SW 1271 (cell line): ENCODE measurements at places on chromosomes 7 and 10.

DNA sequence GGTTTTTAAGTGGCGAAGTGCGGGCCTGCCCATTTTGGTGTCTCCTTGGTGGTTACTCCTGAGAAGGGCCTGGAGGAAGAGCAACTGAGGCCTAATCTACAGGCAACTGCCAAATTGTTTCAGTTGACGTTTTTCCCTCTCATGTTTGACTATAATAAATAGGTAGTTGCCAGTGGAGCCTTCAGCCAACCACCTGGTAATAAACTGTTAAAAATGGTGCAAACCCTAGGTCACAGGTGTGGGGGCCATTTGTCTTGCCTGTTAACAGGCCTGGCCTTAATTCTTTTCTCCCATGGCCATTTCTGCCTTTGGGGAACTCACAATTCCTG, 3.7 kb downstream of the IKZF1 start:
- DNase-seq, result no peak

GRCh38 chr7:7718492-7718891, at the start of gene RPA3:
TSS of gene RPA3 (minus strand) at chr7:7718607. CDS start at chr7:7640418, 78,189 bp downstream.
- no peak for DNase-seq

GRCh38 chr7:29877196-29877595, 70.9 kb downstream of the WIPF3 start:
- DNase-seq, result peak; percentile 3

DNA sequence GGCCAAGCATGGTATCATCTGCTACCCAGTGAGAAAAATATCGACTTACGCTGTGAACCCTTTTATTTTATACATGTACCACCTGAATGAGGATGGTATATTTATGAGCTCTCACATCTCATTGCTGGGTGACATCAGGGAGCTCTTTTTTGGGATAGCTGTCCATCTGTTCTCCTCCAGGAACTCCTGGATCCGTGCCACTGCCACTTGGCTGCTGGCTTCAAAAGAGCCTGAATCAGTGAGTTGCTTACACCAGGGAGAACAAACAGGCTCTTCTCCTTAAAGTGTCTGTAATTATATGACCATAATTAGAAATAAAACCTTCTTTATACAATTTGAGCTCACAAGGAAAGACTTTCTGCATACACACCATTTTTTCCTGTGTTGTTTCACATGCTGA, 106.2 kb downstream of the KAT6B start:
- DNase-seq, result no peak

DNA sequence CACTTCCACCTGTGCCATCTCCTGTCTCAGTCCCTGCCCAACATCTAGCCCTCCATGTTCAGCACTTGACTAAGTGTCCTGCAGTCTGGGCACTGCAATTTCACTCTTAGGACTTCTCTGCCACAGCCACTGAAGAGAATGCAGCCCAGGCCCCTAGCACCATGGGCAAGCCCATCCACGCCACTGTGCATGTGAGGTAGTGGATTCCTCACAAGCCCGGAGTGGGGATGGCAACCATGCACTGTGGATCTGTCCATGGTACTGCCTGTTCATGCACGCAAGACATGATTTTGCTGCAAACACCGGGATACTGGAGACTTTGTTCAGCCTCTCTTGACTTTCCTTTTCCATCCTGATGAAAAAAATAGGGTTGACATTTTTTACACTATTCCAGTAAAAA, 12.3 kb downstream of the DDC start:
- DNase-seq, result no peak

GRCh38 chr7:151429237-151429559, 10.7 kb downstream of the CRYGN start:
- DNase-seq, result no peak

DNA sequence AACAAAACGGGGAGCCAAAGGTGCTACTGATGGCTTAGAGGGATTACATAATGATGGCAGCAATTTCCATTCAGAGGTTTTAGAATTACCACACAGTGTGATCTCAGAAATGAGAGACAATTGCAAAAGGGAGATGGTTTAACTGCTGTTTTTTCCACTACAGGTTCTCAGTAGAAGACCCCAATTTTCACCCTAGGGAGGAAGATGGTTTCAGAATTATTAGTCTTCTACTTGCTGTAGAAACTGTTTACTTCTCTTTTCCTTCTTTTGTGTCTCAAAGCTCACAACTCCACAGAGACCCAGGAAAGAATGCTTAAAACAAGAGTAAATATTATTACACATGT, 226.5 kb downstream of the INHBA start:
- no peak for DNase-seq

GRCh38 chr7:76403780-76404494, 5.6 kb downstream of the SSC4D start:
- no peak for DNase-seq

DNA sequence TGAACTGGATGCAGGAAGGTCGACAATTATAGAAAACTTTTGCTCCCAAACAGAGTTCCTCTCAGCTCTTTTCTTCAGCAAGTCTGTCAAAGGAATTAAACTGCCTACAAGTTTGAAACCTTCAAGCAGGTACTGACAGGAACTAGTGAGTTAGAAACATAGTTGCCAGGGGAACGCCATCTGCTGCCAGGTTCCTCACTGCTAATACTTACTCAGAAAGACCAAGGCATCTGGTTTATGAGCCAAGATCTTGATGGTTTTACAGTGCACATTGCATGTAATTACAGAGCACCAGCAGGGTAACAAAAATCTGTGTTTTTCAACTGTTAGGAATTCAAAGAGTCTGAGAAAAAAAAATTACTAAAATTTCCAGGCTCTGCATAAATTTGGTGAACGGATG, 300.0 kb upstream of the NRG3 start:
- no peak for DNase-seq

DNA sequence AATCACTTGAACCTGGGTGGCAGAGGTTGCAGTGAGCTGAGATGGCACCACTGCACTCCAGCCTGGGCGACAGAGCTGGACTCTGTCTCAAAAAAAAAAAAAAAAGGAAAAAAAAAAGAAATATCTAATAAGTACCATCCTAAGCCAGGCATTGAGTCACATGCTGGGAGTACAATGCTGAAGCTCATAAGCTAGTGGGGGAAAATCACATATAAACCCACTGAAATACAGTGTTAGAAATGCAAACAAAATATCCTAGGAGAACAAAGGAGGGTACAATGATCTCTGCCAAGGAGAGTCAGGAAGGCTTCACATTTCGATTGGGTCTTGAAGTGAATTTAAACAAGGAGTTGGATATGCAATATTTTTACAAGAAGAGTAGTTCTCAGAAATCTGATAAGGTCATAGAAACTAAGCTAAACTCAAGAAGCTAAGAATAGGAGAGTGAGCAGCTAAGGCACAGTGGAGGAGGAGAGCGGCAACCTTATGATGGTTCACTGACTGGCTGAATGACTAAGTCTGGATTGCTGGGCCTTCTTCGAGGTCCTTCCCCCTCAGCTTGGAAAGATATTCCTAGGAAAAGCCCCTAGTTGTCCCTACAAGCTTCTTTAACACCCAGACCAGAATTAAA, 115.5 kb downstream of the PHTF2 start:
- DNase-seq, result no peak

DNA sequence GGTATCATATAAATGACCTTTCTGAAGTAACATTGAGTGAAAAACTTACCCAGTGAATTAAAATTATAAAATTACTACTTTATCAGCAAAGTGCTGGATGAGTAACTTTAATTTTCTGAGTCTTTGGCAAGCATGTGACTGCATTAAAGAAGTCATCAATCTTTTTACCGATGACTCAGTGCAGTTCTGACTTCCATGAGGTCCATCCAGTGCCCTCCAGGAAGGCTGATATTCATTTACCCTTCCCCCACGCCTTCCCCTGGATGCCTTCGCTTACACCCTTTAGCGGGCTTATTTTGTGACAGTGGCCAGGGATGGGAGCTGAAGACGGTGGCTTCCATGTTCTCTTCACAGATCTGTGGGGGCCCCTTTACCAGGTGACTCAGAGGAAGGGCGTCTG, 572.9 kb upstream of the PFKP start:
- no peak for DNase-seq

DNA sequence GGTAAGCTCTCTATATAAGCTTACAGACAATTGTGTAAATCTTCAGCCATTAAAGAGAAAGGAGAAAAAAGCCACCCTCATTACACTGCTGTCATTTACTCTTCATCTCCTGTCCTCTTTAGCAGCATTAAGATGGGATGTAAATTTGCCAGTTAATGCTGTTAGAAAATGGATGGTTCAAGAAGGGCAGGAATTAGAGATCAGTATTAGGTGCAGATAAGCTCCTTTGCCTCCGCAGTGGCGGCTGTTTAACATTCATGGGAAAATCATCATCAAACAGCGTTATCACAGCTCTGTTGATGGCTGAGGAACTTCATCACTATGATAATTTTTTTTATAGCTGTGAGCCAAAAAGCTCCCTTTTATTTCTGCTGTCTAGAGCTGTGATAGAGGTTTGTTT, 61.8 kb upstream of the FAM204A start:
- DNase-seq, result no peak

DNA sequence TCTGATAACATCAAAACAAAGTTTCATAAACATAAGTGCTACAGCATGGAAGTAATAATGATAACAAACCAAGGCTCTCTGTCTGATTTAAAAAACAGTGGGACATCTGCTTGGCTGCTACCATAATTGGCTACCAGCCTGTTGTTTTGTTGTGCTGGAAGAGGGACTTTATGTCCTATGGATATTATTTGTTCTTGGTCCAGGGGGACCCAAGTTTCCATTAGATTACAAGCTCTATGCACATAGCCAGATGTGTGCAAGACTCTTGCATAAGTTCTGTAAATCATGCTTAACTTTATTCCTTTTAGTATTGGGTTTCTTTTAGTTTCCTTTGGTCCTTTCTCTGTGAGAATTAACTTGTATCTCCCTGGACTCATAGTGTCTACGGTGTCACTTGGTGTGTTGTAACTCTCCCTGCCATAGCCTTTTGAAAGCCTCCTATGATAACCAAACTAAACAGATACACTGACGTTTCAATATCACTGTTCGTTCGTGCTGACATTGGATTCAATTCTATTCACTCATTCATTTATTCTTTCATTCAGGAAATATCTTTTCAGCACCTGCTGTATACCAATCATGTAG, 41.4 kb upstream of the CD36 start:
- no peak for DNase-seq

DNA sequence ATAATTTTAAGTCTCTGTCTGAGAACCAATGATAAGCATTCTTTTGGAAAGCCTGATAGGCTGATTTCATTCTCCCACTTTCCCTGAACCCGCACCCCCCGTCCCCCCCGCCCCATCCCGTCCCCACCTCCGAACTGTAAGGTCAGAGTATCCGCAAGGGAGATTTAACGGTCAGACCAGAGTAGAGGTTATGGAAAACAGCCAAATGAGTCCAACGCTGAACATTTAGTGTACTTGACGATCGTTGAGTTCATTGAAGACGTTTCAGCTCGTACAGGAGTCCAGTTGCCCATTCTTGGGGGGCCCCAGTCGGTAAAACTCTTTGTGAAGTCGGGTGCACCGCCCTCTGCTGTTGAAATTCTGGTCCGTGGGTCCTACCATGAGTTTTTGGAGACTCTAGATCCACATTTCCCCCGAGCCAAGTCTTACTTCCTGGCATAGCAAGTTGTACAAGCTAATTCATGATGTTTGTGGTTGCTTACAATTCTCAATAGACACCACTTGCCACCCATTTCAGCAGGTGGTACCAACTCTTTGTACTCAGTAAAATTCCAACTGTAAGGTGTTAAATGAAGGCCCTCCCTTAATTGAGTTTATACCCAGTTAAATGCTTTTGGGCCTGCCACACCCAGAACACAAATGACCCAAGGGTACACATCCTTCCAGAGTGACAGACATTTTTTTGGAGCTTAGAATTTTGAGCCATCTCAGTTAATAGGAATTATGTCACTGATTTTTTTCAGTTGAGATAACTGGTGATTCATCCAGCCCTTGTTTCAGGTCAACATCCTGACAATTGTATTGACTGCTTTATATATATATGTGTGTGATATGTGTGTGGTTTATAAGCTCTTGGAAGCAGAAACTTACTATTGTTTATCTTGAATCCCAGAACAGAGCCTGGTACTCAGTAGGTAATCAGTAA, 1.2 kb downstream of the MARCHF5 start:
- peak; percentile 40 for DNase-seq

DNA sequence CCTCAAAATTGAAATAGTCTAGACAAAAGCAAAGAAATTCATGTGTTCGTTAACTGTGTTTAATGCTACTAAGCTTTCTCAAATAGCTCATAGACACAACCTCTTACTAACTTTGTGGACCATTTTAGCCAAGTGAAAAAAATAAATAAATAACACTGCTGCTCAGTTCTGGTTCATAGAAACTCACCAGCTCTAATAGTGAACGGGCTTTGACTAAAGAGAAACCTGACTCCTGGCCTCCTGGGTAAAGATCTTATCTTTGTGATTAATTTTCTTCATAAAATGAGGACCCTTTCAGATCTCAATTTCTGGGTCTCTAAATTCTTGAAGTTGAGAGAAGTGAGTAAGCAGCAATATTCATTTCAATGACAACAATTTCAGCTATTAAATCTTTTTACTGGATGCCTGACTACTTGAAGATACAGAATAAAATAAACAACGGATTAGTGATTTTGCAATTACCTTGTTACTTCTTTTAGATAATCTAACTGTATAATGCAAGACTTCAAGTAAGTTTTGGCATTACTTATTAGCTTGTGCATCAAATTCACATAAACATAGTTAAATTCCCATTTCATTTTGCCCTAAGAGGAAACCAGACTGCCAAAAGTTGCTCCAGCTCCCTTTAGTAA, 3.1 kb downstream of the CADPS2 start:
- no peak for DNase-seq

- no peak for DNase-seq
These were observed 87.2 kb downstream of the ABCC2 start for GRCh38 chr10:99869581-99870122.

DNA sequence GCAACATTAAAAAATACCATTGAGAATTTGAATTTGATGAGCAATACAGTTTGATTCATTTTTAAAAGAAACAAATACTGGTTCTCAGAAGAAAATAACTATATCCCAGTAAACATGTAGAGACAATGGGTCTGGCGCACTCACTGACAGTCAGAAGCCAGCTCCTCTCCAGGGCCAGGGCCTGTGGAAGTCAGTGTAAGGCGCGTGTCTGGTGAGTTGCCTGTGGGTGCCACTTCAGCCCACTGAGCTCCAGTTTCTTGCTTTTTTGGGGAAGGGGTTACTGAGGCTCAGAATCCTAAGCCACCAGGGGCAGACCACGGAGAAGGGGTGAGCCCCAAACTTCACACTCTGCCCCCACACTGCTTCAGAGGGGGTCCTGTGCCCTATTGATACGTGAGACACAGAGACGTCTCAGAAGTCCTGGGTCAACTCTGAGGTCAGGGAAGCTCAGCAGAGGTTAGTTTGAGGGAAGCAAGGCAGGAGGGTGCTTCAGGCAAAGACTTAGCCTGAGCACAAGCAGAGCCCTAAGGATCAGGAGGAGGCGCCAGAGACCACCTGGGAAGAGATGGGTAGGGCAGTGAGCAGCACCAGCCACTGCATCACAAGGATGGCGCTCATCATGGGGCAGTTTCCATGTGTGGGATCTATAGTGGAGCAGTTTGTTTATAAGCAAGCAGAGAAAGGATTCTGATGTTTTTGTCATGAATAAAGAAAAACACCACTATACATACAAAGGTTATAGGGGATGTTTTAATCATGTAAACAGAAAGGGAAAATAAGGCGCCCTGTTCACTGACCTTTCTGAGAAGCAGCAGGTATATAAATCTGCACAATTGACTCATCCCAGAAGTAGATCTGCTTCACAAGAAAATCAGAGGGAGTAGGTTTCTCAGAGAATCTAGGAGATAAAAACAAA, 95.7 kb downstream of the PKD1L1 start:
- no peak for DNase-seq
